ENCODE measurements at places on chromosomes 7 and 10. TPM values are rescaled to one million over a fixed set of nuclear protein-coding genes. Genes with fewer than 3 reads are reported as not detected.

- DNase-seq, result no peak
These were observed 415.0 kb downstream of the SFMBT2 start for GRCh38 chr10:6995831-6996230.

DNA sequence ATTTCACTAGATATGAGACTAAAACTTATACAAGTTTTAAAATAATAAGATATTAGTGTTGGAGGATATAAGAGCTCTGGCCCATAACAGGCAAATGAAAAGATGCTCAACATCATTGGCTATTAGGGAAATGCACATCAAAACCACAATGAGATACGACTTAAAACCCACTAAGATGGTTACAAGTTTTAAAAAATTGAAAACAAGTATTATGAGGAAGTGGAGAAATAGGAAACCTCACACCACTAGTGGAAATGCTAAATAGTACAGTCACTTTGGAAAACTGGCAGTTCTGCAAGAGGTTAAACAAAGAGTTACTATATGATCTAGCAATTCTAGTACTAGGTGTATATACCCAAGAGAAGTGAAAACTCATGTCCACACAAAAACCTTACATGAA is 17.2 kb downstream of the PANK1 start:
- DNase-seq, result no peak

- no peak for DNase-seq
These were observed 229.2 kb downstream of the ADARB2 start for GRCh38 chr10:1508096-1508495.

Gene CREB3L2
- 42.0 TPM for total RNA-seq

Gene NACAD
- 3.5 TPM for total RNA-seq

GRCh38 chr10:29728541-29729049 is 93.8 kb upstream of the SVIL start:
- DNase-seq, result no peak

- no peak for DNase-seq
These were observed 25.7 kb downstream of the MYO3A start for GRCh38 chr10:25959540-25960232.

DNA sequence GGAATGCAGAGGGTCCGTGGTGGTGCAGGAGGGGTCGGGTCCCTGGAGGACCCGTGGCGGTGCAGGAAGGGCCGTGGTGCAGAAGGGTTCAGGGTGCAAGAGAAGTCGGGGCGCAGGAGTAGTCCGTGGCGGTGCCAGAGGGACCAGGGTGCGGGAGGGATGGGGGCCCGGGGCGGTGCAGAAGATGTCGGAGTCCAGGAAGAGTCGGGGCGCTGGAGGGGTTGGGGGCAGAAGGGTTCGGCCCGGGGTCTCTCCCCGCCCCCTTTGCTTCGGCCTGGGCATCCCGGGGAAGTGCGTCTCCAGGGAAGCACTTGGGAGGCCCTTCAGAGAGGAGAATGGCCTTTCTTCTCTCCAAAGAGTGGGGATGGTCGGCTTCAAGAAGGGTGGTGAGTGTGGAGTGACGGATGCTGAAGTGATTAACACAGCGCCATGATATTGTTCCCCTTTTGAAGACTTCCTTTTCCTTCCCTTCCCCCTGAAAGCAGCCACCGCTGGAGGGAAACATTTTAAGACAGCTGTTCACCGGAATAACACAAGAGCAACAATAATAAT is 997 bp downstream of the WDR37 start:
- no peak for DNase-seq

Gene BRI3
- total RNA-seq, result 85.4 TPM
